NCI-H748 treated with DMSO at 0.1 percent for 48 hours (cell line): ENCODE measurements at places on chromosomes 1 and 21.

- DNase-seq: no peak
Measured at GRCh38 chr1:219359126-219359525, 185.4 kb downstream of the LYPLAL1 start.

- no peak for DNase-seq
Measured at GRCh38 chr1:49416758-49417157, 607.0 kb downstream of the AGBL4 start.

DNA sequence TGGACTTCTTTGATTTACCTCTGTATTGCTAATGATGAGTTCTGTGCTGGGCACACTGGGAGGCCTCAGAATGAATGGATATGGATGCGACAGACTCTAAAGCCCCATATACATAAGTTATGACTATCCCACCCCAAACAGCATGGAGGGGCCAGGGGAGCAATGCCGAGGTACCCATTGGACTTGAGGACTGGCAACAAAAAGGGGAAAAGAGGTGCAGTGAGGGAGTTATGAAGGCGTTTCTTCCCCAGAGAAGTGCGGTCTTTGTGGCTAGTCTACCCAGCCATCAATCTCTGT, 15.2 kb upstream of the CDCA8 start:
- DNase-seq: no peak

DNA sequence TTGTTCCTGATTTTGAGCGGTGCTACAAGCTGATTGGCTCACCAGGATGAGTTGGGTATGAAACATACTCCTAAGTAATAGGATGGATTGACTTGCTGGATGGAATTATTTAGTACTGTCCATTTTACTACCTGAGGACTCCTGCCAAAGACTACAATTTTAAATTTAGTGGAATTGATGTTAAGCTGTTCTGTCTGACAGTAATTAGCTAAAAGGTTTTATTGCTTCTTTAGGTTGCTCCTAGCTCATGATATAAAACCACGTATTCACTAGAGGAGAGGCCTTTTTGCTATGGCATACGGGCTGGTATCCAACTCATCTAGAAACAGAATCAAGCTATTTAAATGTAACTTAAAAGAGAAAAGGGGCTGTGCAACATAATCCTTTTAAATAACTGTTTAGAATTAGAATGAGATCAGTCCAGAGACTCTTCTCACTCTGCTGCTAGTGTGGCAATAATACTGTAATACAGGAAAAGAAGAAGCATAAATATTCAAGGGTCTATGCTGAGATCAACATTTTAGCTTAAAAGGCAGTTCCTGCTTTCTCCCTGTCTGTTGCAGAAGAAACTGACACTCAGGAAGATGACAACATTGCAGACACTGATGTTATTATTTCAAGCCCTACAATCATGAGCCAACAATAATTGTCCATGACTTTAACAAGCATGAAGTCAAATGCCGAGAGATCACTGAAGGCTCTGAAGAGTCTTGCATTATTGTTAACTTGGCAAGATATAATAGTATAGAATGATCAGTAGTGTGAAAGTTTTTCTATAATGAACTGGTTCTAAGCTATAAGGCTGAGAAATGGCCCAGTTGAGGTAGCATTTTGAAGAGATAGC, 258.7 kb upstream of the ADGRL4 start:
- DNase-seq: no peak

DNA sequence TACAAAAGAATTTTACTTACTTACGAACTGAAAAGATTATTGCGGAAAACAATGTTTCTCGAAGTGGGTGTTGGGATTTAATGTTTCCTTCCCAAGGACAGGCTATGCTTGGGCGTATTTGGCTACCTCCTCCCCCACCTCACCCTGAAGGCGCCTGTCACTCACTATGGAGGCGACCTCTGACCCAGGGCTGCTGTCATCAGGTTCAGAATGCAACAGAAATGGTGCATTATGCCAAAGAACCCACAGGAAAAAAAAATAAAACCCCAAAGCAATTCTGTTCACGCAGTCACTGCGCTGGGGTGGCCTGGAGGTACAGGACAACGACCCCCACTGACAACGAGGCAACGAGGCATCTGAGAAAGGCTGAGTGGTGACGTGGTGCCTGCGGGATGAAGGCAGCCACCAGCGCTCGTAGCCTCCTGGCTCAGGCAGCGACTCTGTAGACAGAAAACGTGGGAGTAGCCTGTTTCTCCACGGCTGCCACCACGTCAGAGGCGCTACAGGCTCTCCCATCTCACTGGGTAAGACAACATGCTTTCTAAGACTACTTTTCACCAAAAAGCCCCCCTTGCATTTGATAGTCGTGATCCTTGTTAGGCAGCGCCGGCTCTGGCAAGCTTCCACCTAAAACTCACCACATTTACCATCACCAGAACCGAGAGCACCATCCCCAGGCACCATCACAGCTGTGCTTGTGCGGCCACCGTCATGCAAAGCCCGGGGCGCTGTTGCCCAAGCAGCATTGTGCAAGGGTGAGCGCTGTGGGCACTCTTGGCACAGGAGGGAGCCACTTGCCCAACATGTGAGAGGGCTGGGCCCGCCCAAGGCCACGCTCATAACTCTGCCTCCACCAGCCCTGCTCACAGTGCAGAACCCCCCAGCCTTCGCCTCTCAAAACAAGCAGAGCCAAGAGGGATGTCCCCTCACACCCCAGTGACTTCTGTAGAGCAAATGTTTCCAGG, 14.3 kb downstream of the NADK start:
- DNase-seq: no peak

DNA sequence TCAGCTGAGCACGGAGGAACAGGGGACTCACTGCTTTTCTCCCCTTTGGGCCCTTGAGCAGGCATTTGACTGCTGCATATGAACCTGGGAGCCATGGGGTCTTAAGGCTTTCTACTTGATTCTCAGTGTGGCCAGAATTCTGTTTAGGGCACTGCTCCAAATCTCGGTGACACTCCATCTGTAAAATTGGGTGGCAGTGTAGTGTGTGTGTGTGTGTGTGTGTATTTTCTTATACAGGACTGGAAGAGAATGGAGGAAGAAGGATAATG, 162.2 kb downstream of the PBX1 start:
- DNase-seq: no peak

GRCh38 chr1:228217551-228218344, 9.9 kb downstream of the OBSCN start:
- no peak for DNase-seq

GRCh38 chr1:3315399-3316339, 138.8 kb upstream of the ARHGEF16 start:
- DNase-seq: no peak

DNA sequence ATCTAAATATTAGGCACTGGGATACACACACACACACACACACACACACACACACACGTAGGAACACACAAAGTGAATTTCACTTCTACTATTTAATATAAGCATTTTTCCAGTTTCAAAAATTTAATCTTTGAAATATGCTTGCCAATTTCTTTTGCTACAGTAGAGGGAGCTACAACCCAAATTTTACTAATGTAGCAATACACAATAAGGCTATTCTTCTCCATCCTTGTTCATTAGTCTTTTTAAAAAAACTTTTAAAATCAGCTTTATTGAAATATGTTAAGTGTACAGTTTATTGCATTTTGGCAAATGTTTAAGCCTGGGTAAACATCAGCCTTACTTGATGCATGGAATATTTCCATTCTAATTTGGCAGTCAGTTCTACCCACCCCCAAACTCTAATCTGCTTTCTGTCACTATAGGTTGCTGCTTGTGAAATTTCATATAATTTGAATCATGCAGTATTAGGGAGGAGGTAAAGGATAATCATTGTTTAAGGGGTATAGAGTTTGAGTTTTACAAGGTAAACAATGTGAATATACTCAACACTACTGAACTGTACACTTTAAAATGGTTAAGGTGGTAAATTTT, 93.0 kb upstream of the TENT5C start:
- DNase-seq: no peak

DNA sequence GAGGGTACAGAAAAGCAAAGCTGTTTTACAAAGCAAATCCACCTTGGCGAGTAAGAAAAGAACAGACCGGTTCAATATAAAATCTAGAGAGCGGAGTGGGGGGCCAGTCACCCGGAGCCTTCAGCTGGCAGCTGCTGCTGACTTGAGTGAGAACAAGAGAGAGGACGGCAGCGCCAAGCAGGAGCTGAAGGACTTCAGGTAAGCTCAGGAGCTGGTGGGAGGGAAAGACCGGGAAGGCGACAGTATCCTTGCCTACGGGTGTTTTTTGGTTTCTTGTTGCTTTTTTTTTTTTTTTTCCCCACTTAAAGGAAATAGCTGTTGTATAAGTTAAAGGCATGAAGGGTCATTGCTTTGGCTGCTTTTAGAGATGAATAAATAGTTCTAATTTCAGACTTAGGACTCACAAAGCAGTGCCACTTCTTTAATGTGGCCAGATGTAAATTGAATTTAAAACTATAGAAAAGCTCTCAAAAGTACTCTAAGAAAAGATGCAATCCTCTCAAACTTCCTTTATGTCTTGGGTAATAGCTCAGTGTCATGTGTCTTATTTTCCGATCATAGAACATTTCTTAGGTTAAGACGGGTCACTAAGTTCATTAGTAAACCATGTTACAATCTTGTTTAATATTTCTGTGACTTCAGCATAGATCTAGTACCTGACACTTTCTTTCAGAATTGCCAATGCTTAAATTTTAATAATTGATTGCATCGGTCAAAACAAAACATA, 82.8 kb downstream of the PRDM2 start:
- no peak for DNase-seq

DNA sequence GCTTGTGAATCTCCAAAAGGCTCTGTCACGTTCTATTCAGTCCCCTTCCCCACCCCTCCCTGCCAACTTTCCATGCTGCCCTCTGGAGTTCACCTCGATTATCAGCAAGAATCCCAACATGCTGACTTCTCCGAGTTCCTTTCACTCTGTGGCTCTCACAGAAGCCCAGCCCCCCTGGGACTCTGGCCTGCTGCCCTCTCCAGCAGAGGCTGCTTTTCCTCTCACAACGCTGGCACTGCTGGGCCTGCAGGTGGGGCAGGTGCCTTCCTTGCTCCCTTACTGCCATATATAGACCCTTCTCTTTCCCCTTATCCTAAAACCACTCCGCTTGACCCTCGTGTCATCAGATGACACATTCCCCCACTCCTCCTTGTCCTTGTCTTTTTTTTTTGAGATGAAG, 10.2 kb upstream of the RNF186 start:
- no peak for DNase-seq

- DNase-seq: no peak
Measured at GRCh38 chr21:42236693-42237092, 17.8 kb downstream of the ABCG1 start.

DNA sequence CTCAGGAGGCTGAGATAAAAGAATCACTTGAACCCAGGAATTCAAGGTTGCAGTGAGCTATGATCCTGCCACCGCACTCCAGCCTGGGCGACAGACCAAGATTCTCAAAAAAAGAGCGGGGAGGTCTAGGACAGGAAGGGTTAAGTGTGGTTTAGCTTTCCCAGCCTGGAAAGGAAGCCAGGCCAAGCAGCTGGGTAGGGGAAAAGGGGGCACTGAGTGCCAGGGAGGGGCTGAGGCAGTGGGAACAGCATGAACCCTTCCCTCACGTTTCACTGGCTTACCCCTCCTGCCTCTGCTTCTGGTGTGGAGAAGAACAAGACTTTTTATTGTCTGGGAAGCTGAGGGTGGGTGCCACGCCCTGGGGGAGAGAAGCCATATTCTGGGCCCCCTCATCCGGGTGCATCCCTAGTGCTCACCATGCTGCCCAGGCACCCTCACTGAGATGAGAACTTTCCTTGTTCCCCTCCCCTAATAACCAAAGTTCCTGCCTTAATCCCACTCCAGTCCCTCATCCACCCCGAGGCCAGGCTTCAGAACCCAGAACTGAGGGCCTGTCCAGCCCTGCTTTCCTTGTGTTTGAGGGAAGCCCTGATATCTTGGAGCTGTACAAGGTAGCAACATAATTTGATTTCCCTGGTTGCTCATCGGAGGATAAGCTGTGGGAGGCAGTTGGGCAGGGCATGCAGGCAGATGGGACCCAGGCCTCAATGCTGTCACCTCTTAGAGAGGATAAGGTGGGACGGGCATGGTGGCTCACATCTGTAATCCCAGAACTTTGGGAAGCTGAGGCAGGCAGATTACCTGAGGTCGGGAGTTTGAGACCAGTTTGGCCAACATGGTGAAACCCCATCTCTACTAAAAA, 2.0 kb upstream of the LMNA start:
- no peak for DNase-seq

GRCh38 chr1:76105372-76105771, 30.8 kb downstream of the ST6GALNAC3 start:
- DNase-seq: no peak

DNA sequence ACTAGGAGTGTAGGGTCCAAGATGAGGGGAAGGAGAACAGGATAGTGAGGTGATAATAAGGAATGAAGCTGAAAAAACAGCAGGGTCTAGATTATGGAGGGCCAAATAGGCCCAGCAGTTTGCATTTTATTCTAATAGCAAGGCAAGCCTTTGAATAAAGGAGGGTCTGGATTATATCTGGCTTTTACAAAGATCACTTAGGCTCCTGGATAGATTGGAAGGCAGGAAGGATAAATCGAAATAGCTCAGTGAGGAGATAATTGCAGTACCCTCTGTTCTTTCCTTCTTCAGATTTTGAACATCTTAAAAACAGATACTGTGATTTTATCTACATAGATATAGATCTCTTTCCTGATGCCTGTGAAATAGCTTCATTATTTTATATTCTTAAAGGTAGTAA, 53.8 kb upstream of the PTGFR start:
- DNase-seq: no peak

- no peak for DNase-seq
Measured at GRCh38 chr1:153525088-153525728, 10.6 kb downstream of the S100A6 start.

DNA sequence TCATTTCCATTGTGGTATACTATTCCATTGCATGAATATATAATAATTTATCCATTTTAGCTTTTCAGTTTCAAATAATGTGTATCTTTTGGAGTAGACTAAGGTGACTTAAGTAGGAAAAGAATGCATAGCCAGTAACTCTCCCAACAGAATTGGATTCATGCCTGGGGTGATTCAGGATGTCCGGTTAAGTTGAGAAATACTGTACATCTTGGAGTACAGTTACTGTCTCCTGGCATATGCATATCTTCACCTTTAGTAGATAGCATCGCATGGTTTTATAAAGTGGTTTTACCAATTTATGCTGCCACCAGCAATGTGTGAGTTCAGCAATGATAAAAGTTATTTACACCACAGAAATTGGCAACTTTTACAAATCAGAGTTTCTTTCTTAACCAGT, 18.6 kb upstream of the SLC6A9 start:
- DNase-seq: no peak
